Kasumi-1 (cell line): ENCODE measurements at places on chromosomes 2 and 18.

DNA sequence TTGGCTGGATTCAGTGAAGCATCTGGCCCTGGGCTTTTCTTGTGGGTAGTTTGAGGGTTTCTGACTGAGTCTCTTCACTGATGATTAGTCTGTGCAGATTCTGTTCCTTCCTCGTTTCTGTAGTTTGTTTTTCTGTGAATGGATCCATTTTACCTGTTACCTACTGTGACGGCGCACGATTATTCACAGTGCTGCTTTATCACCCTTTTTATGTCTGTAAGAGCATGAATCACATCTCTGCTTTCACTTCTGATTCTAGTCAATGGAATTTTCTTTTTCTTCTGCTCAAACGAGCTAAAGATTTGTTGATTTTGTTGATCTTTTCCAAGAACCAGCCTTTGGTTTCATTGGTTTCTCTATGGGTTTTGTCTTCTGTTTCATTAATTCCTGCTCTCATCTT is 60.8 kb downstream of the SLC66A2 start:
- DNase-seq, result no peak

GRCh38 chr18:49464718-49465598 is 4.5 kb upstream of the DYM start:
- DNase-seq, result peak; percentile 75

DNA sequence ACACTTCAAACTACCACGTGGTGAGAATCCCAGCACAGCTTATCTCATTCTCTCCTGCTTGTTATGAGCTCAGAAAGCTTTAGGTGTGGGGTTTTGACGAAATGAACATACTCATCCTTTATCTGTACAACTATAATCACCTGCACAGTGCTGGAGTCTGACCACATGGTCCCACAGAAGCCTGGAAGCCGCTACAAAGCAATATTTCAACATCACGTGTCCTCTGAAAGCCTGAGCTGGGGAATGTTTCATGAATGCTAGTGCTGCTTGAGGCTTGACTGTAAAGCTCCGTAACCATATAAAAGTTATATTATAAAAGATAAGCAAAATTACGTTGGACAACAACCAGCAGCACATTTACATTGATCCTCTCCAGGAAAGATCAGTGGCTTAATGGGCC is 43.9 kb downstream of the PIEZO2 start:
- DNase-seq, result no peak

- DNase-seq, result no peak
Measured at GRCh38 chr2:173150087-173150486, 74.4 kb downstream of the MAP3K20 start.

DNA sequence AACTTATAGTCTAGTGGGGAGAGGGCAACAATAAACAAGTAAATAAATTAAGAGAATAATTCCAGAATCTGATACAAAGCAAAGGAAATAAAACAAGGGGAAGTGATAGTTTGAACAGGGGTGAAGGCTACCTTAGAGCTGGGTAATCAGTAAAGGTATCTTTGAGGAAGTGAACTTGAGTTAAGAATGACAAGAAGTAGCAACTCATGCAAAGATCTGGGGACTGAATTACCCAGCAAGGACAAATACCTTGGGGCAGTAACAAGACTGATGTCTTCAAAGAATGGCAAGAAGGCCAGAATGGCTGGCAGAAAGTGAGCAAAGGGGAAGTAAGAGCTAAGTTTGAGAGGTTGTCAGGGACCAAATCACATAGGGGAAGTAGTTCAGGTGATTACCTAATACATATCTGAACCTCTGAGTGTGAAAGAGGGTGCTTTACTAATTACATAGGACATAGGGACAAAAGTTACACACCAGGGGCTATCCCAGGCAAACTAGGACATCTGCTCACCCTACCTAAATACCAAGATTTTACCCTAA is 244.6 kb upstream of the HNRNPA3 start:
- no peak for DNase-seq

DNA sequence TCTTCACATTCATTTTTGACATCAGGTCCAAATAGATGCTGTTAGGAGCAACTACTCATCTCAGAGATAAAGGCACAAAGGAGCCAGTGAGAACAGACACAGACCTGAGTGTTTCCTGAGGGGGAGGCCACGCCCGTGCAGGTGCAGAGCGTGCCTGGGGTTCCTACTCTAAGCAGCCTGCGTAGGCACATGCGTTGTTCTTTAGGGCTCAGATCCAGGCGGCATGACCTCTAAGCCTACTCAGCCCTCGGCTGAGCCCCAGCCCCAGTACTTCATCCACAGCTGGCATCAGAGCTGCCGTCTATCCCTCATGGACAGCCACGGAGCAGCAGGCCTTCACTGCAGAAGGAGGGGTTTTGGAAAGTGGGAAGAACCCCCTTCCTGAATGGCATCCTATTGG is 54.9 kb upstream of the PXDN start:
- DNase-seq, result no peak

DNA sequence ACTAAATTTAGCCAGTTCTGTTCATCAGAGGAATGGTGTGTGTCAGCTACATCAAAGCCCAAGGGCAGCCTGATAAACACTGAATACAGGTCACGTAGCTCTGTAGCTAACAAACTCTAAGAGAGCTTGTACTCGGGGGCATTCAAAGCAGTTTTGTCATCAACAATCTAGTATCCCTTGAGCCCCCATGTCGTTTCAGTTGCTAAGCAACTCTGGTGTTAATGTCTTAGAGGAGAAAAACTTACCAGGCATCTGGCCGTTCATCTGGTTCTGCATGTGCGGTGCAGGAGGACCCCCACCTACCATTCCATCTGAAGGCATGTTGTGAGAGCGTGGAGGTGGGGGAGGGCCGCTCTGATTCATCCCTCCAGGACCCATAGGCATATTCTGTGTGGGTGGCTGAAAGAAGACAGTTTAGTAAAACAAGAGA is 33.1 kb downstream of the SS18 start:
- no peak for DNase-seq

- no peak for DNase-seq
Measured at GRCh38 chr2:214547931-214548330, 137.1 kb downstream of the VWC2L start.

DNA sequence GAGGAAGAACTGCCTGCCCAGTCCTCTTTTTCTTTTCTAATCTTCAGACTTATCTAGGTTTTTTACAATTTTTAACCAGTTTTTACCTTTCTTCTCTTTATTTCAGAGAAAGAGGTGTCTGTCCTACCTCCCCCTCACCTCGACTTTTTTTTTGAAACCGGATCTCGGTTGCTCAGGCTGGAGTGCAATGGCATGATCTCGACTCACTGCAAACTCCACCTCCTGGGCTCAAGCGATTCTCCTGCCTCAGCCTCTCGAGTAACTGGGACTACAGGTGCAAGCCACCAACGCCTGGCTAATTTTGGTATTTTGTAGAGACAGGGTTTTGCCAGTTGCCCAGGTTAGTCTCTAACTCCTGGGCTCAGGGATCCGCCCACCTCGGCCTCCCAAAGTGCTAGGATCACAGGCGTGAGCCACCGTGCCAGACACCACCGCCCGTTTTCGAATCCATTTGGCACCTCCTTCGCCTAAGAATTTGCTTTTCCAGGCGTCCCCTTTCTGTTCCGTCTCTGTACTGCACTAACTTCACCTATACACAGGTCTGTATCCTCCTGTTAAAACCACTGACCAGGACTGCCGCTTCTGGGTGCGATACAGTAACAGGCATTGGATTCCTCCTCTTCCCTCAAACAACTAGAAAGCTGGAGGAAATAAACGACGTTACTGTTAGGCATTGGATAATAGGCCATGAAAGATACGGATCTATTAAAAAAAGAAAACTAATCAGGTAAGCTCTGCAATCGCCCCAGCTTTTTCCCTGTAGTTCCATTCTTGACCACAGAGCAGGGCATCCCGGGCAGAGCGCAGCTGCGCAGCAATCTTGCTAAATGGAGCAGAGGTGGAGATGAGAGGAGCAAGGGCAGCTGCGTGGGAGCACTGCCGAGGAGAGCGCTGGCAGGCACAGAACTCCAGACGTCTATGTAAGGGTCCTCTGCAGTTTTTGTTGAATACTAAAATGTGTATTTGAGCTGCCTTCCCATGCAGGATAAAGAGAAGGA is 69.9 kb downstream of the ZC3H6 start:
- no peak for DNase-seq

GRCh38 chr2:95269036-95269680 is 5.1 kb upstream of the PROM2 start:
- no peak for DNase-seq

GRCh38 chr2:207871506-207871905 is 101.8 kb upstream of the FZD5 start:
- DNase-seq, result no peak

DNA sequence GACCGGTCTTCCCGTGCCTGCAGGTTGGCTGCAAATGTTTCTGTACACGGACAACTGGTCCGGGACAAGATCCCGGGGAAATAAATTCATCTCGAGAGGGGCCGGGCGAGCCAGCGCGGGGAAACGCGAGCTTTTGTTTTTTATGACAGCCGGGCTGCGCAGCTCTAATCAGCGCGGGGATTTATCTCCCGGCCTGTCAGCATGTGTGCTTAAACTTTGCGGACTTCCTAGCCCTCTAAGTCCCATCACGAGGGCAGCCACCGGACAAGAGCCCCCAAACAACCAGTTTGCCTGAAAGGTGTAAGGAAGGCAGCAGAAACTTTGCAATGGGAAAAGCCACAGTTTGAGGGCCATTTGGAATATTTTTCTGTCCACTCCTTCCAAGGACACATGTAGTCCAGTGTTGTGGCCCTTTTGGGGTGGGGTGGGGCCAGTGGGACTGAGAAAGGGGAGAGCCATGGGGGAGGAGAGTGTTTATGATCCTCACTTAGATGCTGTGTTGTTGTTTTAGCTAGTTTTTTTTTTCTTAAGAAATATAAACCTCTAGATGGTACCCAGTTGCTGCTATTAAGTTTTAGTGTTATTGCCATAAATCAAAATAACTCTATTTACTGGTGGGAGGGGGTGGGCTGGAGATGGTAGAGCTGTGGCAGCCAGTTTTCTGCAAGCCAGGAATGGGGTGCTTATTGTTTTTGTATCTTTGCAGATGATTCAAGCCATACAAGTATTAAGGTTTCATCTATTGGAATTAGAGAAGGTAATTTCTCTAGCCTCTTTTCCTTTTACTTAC is 6.0 kb downstream of the MEIS1 start:
- no peak for DNase-seq

- no peak for DNase-seq
Measured at GRCh38 chr2:41718705-41719104, 329.1 kb upstream of the PKDCC start.
